NCI-H524 treated with DMSO at 0.1 percent for 48 hours (cell line): ENCODE measurements at places on chromosomes 5 and 9.

GRCh38 chr9:91820949-91821880 lies 128.8 kb downstream of the ROR2 start:
- no peak for DNase-seq

DNA sequence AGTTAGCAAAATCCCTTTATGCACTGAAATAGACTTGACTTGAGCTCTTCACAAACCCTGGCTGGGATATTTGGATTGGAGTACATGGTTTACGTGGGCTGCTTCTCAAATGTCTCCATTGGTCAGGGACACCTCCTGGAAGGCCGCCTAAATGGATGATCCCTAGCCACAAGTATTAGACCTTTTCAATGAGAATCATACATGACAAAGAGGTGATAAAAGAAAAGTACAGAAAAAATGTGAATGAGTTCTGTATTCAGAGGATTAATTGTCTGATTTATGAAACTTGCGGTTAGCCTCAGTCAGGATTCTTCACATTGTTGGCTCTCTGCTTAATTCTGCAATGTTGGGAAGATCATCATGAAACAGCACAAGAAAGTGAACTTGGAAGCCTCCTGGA lies 752.8 kb upstream of the ADAMTS16 start:
- no peak for DNase-seq

- no peak for DNase-seq
Observed at GRCh38 chr9:8760000-8760767, 960.6 kb upstream of the DMAC1 start.

DNA sequence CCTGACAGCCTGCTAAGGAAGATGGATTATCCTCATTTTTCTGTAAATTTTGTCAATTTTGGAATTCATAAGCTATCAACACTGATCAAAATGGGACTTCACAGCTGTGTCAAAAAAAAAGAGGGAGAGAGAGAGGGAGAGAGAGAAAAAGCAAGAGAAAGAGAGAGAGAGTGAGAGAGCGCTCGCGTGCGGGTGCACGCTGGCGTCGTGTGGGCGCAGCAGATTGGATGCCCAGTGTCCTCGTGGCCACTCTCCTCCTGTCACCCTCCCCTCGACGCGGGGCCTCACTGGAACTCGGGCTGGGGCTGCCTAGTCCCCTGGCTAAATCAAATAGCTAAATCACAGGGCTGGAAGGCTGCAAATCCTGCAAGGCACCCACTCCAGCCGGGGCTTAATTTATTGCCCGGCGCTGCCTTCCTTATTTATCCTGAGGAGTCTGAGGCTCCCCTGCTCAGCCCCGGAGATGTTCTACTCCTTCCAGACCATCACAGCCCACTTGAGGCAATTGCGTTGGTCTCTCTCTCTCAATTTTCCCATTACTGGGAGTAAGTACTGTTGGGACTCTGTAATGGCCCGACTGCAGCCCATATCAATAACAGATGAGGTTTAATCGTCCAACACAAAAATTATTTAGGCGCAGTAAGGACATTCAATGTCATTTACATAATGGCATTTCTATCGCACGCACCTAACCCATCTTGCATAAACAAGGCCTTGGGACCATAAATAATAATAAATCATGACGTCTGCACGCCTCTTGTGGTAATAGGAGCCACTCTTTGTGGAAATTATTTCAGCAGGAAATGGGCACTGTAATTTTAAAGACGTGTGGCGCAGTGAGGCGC lies 94.2 kb downstream of the PAX5 start:
- DNase-seq: no peak

GRCh38 chr5:138974227-138975063 lies 99.3 kb upstream of the LRRTM2 start:
- DNase-seq: peak; percentile 33

DNA sequence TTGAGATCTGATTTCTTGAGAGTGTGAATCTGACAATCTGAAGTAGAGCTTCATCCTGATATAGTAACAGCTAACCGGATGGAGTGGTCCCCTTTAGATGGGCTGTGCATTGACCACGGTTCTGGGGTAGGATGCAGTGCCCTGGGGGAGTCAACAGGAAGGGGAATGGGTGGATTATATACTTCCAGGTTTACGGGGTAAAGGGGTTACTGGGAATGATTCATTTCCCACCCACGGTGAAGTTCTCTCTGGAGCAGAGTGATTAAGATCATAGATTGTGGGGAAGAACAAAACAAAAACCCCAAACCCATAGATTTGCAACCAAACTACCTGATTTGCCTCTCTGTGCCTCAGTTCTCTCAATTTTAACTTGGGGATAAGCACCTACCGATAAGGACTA lies 1.5 kb upstream of the B4GALT7 start:
- DNase-seq: no peak

DNA sequence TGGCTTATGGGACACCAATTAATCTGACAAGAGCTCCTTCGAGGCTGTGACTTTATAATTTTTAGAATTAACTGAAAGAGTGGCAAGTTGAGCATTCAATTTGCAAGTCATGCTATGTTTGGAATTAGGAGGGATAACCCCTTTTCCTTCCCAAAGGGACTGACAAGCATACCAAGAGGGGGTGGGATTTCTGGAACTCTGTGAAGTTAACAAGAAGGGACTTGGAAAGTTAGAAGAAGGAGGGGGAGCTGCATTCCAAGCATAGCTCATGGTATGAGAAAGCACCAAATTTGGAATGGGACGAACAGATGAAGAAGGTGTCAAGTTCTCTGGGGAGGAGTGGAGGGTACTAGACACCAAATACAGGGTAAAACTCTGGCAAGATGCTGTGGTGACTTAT lies 8.9 kb upstream of the PALM2AKAP2 start:
- no peak for DNase-seq

GRCh38 chr5:181118369-181118768 lies 12.6 kb downstream of the OR2V1 start:
- DNase-seq: no peak

DNA sequence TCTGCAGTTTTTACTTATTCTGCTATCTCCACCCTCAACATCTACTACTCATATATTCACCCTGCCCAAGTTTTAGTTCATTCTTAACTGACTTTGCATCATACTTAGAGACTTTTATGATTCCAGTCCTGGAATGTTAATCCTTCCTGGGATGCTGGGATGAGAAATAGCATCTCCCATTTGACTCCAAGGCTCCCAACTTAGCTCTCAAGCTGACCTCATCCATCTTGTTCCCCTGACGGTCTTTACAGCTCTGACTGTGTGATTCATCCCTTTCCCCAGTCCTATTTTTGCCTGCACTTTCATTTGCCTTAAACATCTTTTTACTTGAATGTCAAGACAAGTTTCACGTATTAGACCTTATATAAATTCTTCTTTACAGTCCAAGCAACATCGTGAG lies 297.8 kb downstream of the EPB41L4A start:
- no peak for DNase-seq

DNA sequence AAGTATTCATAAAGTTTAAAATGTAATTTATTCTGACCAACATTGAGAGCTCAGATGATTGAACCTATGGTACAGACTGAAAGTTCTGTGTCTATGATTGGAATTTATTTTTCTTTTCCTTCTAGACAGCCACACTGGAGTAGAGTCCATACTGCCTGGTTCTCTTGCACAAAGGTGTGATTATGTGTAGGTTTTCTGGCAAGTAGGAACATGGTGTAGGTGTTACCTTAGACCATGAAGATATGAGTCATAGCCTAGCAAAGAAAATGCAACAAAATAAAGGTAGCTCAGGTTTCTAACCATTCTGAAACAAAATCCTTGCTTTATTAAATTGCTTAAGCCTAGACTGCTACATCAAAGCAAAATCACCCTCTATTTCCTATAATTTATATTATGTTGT lies 143.4 kb downstream of the CDH12 start:
- DNase-seq: no peak

DNA sequence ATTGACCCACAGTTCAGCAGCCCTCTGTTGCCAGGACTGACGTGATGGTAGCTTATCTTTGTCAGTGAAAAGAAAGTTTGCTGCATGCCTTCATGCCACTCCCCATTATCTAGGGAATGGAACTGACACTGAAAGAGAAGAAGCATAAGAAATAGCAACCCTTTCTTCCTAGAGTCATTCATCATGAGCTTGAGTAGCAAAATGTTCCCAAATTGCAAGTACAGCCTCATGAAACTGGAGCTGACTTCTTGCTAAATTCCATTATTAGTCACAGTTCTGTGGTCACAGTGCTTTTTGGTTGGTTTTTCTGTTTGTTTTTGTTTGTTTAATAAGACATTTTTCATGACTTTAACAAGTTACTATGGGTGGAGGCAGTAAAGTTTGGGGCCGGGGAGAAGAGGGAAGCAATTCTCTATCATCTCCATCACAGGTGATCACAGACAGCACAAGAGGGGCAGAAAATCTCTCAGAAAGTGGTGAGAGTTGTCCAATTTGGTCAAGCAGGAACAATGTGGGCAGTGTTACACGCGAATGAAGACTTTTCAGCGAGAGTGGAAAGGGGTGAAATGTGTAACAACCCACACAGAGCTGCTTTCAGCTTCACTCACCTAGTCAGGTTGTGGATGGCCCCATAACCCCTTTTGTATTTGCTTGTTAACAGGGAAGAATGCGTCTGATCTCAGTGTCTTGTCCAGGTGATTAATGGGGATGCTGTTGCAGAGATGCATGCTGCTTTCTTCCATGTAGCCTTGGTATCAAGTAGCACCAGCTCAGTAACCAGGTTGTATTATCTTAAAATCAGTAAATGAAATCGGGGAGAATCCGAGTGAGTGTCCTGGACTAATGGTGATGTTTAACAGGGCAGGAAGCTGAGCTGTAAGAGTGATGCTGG lies 440.4 kb downstream of the DMRT2 start:
- no peak for DNase-seq

GRCh38 chr5:1152771-1153282 lies 41.0 kb upstream of the SLC12A7 start:
- no peak for DNase-seq

DNA sequence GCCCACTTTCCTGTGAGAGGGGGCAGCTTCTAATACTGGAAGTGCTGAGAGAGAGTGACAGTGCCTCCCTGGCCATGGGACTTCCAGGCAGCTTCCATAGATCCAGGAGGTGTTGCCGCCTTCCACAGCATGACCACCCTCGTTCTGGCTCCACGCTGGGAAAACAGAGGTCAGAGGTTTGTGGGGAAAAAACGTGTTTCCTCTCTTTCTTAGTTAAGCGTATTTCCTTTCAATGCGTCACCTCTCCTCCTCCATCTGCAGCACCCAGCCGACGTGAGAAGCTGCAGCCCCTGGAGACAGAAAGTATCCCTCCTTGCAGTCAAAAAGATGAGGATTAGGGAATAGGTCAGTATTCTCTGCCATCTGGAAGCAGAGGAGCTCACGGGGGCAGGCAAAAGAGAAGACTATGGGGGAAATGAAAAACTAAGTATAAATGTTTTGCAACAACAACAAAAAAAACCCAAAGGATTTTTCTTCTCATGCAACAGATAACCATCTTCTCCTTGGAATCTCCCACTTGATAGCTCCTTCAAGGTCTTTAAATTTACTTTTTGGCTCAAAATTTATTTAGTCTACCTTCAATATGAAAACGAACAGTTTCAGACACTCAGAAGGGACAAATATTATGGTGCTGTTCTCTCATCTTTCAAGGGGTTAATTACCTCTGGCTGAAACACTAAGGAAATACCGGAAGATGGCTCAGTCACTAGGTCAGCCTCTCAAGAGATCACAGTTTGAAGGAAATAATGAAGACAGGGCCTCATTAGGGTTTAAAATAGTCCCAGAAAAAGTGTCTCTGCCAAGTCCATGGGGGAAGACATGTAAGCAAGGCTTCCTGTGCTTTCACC lies 38.0 kb downstream of the MTMR12 start:
- DNase-seq: peak; percentile 80

DNA sequence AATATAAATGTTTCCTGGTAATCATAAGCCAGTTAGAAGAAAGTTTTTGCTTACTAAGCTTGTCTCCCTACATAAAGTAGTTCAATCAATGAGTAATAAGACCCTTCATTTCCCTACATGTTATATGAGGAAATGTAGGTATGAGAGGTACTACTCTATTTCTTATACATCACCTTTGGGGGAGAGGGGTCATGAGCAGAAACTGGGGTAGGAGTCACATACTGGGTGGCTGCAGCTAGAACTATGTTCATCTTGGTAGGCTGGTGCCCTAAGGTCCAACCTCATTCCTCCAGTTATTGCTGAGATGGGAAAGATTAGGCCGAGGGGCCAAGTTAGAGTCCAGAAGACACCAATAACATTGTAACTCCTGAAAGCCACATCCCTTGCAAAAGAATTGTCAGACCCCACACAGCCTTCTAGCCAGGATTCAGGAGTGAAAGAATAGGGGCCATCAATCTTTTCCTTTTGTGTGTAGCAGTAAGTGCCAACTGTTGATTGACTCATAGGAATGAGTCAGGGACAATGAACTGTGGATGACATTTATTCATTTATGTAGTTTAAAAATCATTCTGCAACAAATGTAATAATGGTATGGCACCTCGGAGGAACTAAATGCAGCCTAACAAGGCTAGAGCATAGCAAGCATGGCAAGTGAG lies 21.6 kb upstream of the SREK1 start:
- no peak for DNase-seq

GRCh38 chr9:83981126-83981871 lies 694 bp downstream of the RMI1 start:
- no peak for DNase-seq
